ENCODE measurements at places on chromosomes 2 and 18.

DNA sequence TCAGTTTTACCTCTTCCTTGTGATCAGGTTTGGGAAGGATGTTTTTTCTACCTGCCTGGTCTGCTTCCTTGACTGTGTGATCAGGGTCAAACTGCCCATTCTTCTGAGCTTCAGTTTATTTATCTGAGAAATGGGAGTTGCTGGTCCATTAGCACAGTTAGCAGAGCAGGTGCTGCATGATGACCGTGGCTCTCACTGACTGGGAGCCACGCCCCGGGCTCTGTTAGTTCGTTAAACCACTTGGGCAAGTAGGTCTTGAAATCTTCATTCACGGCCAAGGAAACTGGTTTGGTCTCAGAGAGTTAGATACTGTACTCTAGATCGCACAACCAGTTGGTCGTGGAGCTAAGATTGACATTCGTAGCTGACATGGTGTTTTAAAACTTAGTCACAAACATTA lies 41.7 kb downstream of the INPP5D start:
- no peak for DNase-seq

DNA sequence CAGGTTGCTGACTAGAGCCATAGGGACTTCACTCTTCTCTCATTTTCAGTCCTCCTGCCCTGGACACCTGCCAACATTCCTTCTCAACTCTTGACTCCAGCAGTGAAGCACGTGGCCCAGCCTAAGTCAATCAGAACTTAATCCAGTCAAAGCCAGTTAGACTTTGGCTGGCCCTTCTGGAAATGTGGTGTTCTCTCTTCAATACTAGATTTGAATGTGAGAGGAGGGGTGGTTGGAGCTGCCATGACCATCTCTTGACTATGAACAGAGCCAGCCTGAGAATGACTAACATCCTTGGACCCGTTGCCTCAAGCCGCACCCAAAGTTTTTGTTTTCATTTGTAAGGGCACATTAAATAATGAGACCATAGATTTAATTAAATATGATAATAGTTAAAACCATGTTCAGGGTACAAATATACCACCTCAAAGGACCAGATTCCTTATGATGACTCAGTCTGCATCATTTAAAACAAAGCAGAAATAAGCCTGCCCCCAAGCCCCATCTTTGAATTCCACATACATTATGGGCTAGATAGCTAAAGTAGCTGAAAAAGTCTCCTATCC lies 49.7 kb upstream of the RASGRP3 start:
- no peak for DNase-seq

GRCh38 chr18:37420315-37420880 lies 145.2 kb downstream of the CELF4 start:
- no peak for DNase-seq

DNA sequence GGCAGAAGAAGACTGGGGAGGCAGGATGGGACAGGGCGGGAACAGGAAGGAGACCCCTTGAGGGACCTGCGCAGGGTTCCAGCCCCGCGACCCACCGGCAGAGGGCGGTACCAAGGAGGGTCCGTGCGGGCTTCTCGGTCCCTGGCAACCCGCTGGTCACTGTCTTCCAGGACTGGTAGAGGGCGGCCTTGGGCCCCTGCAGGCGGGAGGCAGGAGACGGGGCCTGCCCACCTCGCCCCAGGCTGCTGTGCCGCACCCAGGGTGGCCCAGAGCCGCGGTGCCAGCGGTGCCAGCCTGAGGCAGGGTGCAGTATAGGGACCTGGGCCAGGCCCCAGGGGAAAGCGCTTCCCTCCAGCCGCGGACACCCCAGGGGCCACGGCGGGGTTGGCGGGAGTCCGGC lies 34.5 kb downstream of the NEURL3 start:
- DNase-seq, result peak; percentile 62

- DNase-seq, result no peak
Observed at GRCh38 chr2:114118088-114118487, 228.2 kb downstream of the ACTR3 start.

- DNase-seq, result no peak
Observed at GRCh38 chr2:42895134-42895790, 102.9 kb upstream of the HAAO start.

GRCh38 chr18:42183746-42184145 lies 228.7 kb downstream of the PIK3C3 start:
- no peak for DNase-seq

- DNase-seq, result no peak
Observed at GRCh38 chr2:24313744-24314632, 46.3 kb downstream of the ITSN2 start.

DNA sequence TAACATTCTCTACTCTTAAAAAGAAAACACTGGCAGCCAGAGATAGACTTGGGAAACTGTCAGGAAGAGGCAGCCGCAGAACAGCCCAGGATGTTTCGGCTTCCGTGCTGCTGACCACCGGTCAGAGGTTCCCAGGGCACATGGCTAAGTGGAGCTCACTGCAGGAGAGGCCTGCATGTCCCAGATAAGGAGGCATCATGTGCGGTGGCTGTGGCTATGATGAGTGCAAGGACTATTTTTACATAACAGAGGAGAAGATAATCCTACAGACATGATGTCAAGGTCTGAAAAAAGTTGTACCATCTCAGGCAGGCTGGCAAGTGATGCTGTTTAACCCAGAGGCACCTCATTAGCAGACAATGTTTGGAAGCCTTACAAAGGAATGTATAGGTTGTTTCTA lies 252.3 kb downstream of the CYRIA start:
- DNase-seq, result no peak

GRCh38 chr2:237128026-237128703 lies 42.5 kb downstream of the COPS8 start:
- peak; percentile 53 for DNase-seq

- no peak for DNase-seq
Observed at GRCh38 chr2:1969701-1970015, 225.3 kb upstream of the PXDN start.

- no peak for DNase-seq
Observed at GRCh38 chr2:166891727-166892126, 3.4 kb downstream of the XIRP2 start.

GRCh38 chr18:33821503-33821902 lies 243.5 kb downstream of the ASXL3 start:
- no peak for DNase-seq

- no peak for DNase-seq
Observed at GRCh38 chr2:1609040-1609439, 135.3 kb downstream of the PXDN start.

DNA sequence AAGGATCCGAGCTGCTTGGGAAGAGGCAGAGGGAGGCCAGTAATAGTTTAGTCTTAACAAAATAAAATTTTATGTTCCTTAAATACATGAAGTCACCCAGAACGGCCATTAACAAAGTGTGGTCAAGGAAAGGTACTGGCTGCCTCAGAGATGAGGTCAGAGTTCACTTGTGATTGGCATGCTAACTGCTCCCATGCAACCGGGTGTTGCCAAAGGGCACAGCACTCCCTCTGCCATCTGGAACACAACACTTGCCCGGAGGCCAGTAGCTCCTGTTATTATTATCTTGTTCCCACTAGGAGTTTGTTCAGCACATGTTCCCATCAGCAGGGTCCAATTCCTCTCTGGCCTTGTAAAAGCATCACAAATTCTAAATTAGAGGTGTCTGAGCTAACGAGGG lies 207.0 kb downstream of the CYP26B1 start:
- no peak for DNase-seq

DNA sequence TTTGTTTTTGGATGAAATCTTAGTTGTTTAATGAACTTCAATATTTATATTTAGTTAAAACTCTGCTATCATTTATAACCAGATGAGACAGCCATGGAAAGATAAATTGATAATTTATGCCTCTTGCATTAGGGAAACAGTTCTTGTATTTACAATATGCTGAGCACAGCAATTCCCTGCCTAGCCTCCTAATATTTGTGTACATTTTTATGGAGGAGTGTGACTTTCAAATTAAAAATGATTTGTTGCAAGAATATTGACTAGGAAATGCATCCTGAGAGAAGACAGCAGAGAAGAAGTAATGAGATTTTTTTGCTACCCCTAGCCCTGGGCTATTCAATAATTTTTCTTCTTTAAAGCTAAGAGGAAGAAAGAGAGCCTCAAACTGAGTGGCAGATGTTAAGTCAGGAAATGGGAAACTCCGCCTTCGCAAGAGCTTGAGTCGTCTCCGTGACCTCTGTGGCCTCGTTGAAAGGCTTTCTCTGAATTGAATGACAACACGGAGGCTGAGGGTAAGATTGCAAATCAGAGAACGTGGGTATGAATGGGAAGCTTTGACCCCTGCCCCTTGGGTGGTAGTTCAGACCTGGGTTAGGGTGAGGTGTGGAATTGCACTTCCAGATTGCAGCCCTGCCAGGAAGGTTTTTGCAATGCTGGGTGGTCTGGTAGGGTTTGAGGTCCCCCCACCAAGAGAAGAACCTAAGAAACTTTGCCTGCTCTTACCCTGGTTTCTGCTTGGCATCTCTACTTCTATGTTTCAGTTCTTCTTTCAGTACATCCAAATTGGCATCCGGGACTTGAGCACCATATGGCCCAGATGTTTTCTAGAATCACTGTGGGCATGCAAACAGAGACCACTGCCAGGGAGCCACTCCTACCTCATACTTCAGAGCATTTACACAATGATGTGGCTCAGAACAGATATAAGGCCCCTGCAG lies 210.3 kb upstream of the RBMS1 start:
- DNase-seq, result no peak

DNA sequence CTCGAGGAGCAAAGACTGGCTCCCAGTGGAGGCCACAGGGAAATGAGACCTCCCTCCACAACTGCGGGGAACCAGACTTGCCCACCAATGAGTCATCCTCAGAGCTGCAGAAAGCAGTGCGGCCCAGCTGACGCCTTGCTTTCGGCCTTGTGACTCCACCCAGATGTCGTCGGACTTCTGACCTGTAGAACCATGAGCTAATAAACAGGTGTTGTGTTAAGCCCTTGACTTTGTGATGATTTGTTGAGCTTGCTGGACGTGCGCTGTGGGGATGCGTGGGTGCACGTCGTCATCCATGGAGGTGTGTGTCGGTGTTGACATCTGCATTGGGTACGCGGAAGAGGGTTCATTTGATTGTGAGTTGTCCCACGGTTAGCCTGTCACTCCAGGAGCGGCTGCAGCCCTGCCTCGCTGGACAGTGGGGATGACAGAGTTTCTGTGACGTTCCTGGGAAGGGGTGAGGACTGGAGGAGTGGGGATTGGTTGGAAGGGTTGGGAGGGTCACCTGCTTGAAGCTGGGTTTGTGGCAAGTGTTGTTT lies 154.1 kb downstream of the SH3BP4 start:
- no peak for DNase-seq

DNA sequence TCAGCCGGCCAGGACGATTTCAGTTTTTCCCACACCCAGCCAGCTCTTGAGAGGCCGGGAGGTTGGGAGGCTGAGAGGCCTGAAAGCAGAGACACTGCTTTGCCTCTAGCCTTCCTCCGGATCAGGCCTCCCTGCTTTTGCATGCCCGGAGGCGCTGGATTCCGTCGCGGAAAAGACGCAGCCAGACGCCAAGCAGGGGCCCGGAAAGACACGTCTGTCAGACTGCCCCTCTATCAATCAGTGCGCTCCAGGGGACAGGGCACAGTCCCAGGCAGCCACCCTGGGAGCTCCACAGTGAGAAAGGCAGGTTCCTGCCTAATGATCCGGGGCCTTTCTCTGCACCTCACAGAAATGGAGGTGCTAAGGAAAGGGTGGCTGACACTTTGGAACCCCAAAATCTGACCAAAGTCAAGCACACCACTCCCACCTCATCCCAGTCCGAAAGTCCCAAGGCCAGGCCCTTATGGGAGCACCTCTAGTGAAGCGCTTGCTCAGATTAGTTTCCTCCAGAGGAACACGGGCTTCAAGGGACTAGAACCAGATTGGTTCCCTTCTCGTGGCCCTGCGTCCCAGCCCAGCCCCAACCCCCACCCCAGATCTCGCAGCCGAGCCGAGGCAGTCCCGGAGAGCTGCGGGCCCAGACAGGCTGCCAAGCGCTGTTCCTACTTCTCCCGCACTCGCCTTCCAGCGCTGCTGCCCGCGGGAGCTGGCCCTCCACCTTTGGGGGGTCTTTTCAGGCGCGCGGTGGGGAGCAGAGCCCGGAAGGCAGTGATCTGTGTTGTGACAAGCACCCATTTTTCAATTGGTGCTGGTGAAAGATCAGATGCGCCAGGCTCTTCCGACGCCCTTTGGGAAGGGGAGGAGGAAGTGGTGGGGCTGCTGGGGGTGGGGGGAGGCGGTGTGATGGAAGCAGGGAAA lies 5.0 kb downstream of the DLX1 start:
- DNase-seq, result no peak

- no peak for DNase-seq
Observed at GRCh38 chr2:60867848-60868247, 13.5 kb upstream of the REL start.

DNA sequence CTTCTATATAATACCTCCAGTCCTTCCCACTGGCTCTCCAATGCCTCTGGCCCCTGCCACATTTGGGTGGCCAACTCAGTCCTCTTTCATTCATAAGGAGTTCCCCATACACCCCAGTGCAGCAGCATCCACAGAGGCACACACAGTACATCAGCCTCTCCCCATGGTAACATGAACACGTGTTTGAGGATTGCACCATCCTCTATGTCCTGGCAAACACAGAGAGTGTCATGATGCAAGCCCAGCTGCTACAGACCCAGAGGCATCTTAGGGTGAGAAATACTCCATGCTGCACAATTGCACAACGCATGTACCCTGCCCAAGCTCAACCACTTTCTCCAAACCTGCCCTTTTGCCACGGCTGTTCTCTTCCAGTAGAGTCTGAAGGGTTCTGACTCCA lies 11.5 kb downstream of the IGFBP5 start:
- no peak for DNase-seq

DNA sequence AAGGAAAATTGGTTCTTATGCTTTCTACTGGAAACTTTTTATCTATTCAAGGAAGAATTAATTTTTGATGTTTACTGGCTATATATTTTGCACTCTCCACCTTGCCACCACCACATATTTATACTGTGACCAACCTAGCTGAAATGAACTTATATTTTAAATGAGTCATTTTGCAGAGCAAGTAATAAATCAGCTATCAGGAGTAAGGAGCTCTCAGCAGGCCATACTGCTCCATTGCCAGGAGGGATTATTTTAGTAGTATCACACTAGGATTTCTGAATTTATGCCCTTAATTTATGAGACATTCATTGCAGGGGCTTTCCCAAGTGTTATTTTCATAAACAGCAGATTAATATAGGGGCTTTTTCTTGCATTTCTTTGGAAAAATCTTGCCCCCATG lies 125.8 kb upstream of the CYP1B1 start:
- no peak for DNase-seq

- no peak for DNase-seq
Observed at GRCh38 chr18:9535430-9535991, 60.2 kb downstream of the RALBP1 start.

- no peak for DNase-seq
Observed at GRCh38 chr2:180907731-180908130, 72.7 kb upstream of the UBE2E3 start.

DNA sequence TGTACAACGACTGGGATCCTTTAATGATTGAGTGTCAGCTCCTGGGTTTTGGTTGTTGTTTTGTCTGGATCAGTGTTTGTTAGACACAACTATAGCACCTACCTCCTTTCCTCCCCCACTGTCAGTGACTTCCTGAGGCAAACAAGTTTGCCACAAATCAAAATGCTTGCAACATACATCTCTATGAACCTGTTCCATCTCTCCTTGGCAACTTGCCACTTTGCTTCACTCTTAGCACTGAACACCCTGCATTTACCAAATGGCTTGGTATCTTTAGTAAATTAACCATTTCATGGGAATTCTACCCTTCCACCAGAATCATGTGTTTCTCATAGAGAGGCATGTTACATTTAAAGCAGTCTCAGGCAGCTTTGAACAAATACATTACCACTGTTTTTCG lies 301.1 kb upstream of the TANK start:
- DNase-seq, result no peak

- DNase-seq, result no peak
Observed at GRCh38 chr2:241289053-241289452, 26.4 kb downstream of the HDLBP start.

Measured in stimulated activated CD8-positive, alpha-beta memory T cell treated with anti-CD3 and anti-CD28 coated beads, Interleukin-2, amount 100 ng/mL, for 48 hours (primary cell).